CD4-positive, CD25-positive, alpha-beta regulatory T cell (primary cell): ENCODE measurements at places on chromosomes 16 and 17.

DNA sequence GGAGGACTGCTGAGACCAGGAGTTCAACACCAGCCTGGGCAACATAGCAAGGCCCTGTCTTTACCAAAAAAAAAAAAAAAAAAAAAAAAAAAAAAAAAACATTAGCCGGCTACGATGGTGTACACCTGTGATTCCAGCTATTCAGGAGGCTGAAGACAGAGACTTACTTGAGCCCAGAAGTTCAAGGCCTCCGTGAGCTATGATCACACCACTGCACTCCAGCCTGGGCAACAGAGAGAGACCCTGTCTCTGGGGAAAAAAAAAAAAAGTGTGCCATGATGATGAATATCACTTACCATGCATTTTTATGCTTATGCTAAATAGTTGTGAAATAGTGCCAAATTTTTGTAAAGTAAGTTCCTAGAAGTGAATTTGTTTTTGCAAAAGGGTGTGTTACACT is 197.0 kb downstream of the LGALS9B start:
- no peak for DNase-seq

GRCh38 chr16:78523212-78523985 is 423.9 kb downstream of the WWOX start:
- no peak for DNase-seq

GRCh38 chr16:19885451-19886072 is 914 bp upstream of the GPRC5B start:
- DNase-seq: no peak

- no peak for DNase-seq
Measured at GRCh38 chr17:80294653-80295052, 34.0 kb downstream of the RNF213 start.

DNA sequence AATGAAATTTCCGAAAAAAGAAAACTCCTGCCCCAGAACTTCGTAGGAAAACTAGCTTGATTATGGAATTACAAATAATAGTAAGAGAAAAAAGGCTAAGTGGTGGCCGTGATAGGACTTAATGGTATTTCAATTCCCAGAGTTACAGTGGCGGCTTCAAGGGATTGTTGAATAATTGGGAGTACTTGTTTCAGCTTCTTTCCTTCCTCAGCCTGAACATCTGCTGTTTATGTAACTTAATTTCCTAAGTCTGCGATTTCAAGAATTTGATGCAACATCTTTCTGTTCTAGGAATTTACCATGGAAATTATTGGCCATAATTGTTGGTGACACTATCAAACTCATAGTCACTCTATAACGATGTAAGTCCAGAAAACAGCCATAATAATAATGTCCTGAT is 684 bp upstream of the APPBP2 start:
- no peak for DNase-seq

DNA sequence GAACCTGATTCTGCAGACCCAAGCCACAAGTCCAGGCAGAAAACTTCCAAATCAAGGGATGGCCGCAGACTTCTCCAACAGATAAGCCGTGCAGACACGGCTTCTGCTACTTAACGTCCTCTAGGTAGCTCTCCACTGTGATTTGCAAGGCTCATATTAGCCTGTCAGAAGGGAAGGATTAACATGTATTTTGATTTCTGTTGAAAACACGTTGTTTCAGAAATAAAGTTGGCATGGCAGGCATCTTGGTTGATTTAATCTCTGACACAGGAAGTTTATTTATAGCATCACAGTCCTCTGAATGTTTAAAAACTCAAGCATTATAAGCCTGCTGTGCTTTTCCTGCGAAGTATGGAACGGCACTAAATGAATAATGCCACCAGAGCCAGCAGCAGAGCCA is 166.8 kb upstream of the TOX3 start:
- no peak for DNase-seq

GRCh38 chr17:2749058-2749783 is at the start of gene CCDC92B:
Gene CCDC92B, minus strand, starts transcription at chr17:2749652. Its CDS starts 14,507 bp downstream, at chr17:2735145.
- no peak for DNase-seq

- no peak for DNase-seq
Measured at GRCh38 chr17:15078570-15078969, 186.6 kb downstream of the PMP22 start.

GRCh38 chr17:38920374-38921291 is 4.8 kb upstream of the LASP1NB start:
- DNase-seq: no peak

- DNase-seq: no peak
Measured at GRCh38 chr16:67301080-67301782, 21.9 kb downstream of the PLEKHG4 start.

GRCh38 chr16:22071331-22071910 is 20.9 kb upstream of the VWA3A start:
- DNase-seq: no peak

- DNase-seq: no peak
Measured at GRCh38 chr16:11611871-11612664, 25.3 kb upstream of the LITAF start.

DNA sequence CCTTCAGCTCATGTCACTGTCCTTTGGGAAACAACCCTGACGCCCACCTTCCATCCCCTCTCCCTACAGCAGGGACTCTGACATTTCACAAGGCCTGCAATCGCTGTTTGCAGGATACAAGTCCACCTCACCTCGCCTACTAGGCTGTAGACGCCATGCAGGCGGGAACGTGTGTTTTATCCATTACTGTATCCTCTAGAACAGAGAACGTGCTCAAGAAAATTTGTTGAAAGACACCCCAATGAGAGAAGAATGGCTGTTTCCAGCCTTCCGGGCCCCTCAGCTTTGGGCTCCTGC is 1.5 kb upstream of the TTYH2 start:
- no peak for DNase-seq

GRCh38 chr17:43861960-43862359 is 15.0 kb downstream of the CD300LG start:
- no peak for DNase-seq

DNA sequence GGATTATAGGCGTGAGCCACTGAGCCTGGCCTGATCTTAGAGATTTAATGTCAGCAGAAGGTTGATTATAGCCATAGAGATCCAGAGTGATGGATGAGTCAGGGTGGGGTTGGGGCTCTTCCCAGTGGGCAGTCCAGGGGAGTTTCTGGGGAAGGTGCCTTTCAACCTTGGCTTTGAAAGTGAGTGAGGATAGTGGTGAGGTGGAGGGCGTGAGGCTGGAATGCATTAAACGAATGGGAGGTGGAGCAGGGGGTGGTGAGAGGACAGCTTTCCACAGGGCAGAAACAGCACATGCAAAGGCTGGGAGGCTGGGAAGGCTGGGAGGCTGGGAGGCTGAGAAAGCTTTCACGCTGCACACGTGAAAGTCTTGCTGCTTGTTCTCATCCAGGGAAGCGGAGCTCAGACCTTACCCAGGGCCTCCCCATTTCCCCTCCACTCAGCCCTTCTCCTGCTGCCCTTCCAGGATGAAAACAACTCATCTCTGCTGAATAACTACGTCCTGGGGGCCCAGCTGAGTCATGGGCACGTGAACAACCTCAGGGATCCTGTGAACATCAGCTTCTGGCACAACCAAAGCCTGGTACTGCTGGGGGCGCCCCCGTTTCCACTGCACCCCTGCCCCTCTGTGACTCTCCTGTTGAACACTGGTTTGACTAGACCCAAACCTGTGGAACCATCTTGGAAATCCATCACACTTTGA is 22.3 kb downstream of the ADGRG5 start:
- no peak for DNase-seq

DNA sequence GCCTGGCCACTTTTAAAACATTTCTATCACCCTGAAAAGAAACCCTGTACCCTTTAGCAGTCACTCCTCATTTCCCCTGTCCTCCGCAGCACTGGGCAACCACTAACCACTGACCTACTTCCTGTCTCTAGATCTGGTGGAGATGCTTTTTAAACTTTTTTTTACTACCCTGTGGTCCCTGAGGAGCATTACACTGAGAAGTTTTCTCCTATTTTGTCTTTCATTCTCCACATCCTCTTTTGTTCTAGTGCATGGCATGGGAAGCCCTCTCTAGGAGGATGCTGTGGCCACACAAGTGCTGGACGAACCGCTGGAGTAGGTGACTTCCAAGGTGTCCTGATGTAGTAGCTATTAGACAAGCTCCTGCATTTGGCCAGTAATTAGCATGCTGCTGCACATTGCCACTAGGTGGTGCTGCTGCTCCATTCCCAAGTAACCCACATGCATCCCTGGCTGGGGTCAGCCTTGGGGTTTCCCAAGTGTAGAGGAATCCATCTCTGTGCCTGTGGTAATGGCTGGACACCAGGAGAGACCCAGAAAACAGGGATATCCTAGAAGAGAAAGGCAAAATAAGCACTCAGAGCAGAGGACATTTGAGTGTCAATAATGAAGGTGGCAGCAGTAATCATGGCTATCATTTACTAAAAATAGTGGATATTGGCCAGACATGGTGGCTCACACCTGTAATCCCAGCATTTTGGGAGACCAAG is 143.8 kb upstream of the CRHR1 start:
- DNase-seq: peak; percentile 56

- DNase-seq: no peak
Measured at GRCh38 chr16:80718480-80719220, 85.7 kb downstream of the CDYL2 start.
